ENCODE measurements at places on chromosomes 11 and 22.

- peak; percentile 36 for DNase-seq
Measured at GRCh38 chr11:79404325-79404724, 36.5 kb downstream of the TENM4 start.

- no peak for DNase-seq
Measured at GRCh38 chr22:28938286-28938833, 55.0 kb downstream of the ZNRF3 start.

- no peak for DNase-seq
Measured at GRCh38 chr11:3191586-3192324, 26.6 kb upstream of the OSBPL5 start.

- DNase-seq, result no peak
Measured at GRCh38 chr11:1232021-1232882, 9.4 kb downstream of the MUC5B start.

- peak; percentile 60 for DNase-seq
Measured at GRCh38 chr22:28855355-28856094, 27.8 kb upstream of the ZNRF3 start.

- DNase-seq, result peak; percentile 89
Measured at GRCh38 chr11:74696939-74697675, 34.1 kb downstream of the CHRDL2 start.

GRCh38 chr22:39294571-39295468 is 24.6 kb downstream of the RPL3 start:
- no peak for DNase-seq

GRCh38 chr22:46684706-46685105 is 53.3 kb downstream of the CERK start:
- no peak for DNase-seq

- DNase-seq, result no peak
Measured at GRCh38 chr11:15286465-15286864, 171.7 kb downstream of the INSC start.

GRCh38 chr11:102234779-102235439 is 82.4 kb upstream of the BIRC3 start:
- DNase-seq, result peak; percentile 55

DNA sequence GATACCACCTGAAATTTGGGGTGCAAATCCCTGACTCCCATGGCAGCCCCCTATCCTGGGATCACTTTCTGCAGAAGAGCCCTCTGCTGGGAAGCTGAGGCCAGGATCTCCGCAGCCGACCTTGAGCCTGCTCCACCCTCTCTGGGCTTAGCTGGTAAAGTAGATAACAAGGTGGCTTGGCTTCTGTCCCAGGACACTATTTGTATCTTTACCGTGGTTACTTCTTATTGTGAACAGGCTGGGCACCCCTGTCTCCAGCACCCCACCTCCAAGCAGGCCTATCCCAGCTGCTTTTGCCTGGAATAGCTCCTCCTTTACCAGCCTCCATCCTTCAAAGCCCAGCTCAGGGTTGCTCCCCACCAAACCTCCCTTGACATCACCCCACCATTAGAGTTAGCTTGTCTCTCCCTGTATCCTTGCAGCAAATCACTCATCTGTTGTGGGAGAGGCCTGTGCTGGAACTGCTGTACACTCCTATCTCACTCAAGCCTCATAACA is 35.2 kb upstream of the P2RY2 start:
- DNase-seq, result no peak

GRCh38 chr22:49582181-49582580 is 245.5 kb downstream of the BRD1 start:
- DNase-seq, result no peak

DNA sequence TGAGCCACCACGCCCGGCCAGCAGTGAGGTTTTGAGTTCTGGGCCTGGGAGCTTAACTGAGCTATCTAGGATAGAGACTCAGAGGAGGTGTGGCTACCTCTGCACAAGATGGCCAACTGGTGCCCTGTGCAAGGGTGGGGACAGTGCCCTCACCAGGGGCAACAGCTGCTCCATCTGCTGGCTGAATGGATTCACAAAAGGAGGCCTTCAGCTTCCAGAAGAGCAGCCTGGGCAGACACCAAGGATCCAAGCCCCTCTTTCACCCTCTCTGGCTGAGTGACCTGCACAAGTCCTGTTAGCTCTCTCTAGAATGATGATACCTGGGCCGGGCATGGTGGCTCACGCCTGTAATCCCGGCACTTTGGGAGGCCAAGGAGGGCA is 33.5 kb upstream of the BAIAP2L2 start:
- DNase-seq, result no peak

DNA sequence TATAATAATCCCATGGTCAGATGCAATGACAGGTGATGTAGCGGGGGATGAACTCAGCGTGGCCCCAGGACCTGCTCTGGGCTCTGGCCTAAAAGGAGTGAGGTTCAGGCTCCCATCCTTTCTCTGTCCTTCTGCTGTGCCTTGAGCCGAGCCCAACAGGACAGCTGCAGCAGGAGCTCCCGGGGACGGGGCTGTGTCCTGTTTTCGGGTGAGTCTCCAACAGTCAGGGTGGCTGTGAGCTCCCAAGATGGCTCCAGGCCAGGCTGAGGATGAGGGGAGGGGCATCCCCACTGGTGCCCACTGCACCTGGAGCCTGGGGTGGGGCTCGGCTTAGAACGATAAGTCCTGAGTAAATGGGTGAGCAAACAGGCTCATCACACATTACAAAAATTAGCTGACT is 1385.0 kb downstream of the BRD1 start:
- DNase-seq, result no peak

DNA sequence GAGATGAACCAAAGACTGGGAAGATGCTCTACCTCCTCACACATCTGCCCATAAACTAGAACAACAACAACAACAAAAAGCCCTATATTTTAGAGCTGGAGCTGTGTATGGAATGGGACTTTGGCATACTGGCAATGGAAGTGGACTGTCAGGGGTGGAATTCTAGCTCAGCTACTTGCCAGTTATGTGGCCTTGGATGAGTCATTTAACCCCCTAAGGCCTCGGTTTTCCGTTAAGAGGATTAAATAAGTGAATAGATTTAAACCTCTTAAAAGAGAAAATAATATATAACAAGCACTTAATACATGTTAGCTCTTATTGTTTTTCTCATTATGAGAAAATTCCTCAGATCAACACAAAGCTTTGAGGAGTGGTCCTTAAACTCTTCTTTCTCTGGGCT is 195.0 kb downstream of the KIF18A start:
- no peak for DNase-seq

DNA sequence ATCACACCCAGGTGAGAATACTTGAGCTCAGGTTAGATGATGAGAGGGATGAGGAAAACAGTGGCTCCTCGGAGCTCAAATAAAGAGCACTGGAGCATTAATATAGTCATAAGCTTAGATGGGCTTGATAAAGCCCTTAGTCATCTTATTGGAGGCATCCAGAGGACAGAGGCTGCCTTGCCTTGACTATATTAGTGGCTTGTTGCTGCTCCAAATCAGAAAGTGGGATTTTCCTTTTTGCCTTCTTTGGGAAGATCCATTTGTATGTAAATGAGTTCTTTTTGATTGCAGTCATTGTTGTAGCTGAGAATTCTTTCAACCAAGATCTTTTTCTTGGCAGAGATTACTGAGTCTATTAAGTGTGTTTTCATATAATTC is 18.9 kb downstream of the ADM start:
- DNase-seq, result peak; percentile 58

Data from fibroblast of skin of right biceps (primary cell).